ENCODE measurements at places on chromosomes 1 and 21. TPM values are rescaled to one million over a fixed set of nuclear protein-coding genes. Genes with fewer than 3 reads are reported as not detected.

LMNA gene
- total RNA-seq, result 11.7 TPM

CD160 gene
- total RNA-seq, result 0.20 TPM

TRIM67 gene
- total RNA-seq, result not detected

ALX3 gene
- total RNA-seq, result not detected

SH3BGR gene
- 1.4 TPM for total RNA-seq

FMN2 gene
- total RNA-seq, result not detected

GRCh38 chr1:195768936-195769335 lies 839.3 kb downstream of the KCNT2 start:
- DNase-seq, result no peak

DNA sequence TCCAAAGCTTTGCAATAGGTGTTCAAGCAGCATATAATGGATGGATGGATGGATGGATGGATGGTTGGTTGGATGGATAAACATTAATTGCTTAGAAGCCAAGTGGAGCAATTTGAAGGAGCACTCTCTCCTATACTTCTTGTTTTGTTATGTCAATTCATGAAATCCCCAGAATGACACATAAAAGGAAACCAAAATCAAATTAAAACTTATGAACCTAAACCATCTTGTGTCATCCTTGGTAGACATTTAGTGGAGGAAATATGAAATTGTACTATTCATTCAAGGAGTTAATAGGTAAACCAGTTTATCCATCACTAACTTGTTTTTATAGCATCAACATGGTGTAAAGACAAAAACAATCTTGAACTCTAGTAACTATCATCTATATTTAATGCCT lies 122.5 kb downstream of the NR5A2 start:
- DNase-seq, result no peak

DNA sequence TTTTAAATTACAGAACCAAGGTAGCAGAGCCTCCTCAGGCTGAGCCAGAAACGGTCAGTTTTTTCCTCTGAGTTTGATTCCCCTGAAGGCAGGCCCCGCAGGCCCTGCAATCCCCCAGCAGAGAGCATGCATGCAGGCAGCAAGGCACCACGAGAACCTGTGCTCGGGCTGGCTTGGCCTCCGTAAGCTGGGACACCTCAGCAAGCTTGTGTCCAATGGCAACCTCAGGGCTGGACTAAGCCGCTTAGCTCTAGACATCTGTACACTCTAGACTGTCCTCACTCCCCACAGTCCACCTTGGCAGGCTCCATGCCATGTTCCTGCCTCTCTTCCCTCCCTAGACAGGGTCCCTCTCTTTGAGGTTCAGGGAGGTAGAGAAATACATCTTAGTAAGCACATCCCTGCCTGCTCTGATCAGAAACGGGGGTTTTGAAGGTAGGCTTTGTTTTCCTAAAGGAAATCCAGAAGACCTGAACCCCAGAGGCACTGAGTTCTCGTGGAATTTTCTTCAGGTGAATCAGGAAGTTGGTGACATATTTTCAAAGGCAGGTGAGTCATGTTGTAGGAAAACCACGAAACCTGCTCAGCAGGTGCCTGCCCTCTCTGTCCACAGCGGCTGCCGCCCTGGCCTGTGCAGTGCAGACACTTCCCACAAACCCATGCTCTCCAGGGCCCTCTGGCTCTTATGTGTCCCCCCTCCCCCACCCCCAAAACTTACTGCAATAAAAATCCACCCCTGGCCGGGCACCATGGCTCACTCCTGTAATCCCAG lies 7.0 kb downstream of the TMEM63A start:
- no peak for DNase-seq
